ENCODE measurements at places on chromosomes 12 and 14.

- DNase-seq: no peak
These were observed 41.9 kb downstream of the DIP2B start for GRCh38 chr12:50546441-50547318.

DNA sequence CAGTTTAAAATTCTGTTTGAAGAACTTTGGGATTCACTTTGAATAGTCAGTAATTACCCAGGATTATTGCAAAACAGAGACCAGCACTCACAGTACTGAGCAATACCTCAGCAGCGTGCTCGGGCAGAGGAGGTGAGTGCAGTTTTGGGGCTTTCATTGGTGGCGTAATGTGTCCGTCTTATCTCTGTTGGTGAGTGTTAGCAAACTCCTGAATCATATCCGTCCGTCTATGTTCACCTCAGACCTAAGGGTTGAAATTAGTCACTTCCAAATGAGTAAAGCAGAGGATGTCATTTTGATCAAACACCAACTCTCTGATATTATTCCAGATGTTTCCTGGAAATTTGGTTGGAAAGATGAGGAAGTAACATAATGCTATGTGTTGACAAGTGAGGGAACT, 82.8 kb downstream of the BORCS5 start:
- no peak for DNase-seq

GRCh38 chr14:20035449-20035848, 389 bp downstream of the OR4K13 start:
- DNase-seq: no peak

DNA sequence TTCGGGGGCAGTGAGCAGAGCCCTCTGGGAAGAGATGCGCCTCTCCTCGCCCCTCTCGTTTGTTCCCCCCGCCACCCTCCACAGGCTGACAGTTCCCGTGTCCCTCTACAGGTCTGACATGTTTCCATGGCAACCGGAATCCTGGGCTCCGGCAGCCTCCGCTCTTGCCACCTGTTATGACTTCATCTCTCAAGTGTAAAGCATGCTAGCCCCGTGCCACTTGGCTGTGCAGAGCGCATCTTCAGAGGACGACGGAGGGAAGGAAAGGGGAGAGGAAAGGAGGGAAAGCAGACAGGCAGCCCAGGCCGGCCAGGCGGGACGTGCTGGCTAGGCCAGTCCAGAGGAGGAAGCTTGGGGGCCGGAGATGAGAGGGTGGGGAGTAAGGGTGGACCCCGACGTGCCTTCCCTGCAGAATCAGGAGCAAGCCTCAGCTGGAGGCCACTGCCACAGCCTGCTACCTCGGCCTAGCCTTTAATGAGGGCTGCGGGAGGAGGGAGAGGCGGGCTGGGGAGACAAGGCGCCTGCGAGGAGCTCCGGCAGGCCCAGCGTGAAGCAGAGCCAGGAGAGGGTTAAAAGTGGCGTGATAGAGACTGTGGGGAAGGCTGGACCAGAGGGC, 214.3 kb downstream of the DPF3 start:
- DNase-seq: no peak

DNA sequence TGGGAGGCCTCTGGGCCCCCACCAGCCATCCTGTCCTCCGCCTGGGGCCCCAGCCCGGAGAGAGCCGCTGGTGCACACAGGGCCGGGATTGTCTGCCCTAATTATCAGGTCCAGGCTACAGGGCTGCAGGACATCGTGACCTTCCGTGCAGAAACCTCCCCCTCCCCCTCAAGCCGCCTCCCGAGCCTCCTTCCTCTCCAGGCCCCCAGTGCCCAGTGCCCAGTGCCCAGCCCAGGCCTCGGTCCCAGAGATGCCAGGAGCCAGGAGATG, 729 bp upstream of the GAPDH start:
- DNase-seq: no peak

DNA sequence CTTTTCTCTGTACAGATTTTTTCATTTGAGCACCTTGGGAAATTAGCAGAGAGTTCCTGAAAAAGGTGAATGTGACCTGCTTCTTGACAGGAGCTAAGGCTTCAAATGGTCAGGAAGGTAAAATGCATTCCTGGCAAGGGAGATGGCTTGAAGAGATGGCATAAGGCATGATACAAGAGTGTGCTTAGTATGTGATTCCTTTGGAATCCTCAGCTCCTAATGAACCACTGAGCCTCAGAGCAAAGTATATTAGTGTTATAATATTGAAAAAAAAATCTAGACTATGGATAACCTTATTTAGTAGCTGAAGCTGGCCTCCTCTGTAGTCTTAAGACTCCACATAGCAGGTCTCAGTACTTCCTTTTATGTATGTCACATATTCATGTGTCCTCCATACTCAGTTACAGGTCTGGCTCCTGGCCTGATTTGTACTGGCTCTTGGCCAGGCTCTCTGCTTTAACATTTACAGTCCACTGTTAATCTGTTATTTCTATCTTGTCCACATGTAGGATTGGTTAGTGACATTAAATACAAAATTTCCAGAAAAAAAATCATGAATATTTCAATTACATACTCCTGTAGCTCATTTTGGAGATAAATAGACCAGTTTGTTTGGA, 17.9 kb downstream of the TOGARAM1 start:
- DNase-seq: no peak

- DNase-seq: no peak
These were observed 6.6 kb downstream of the P2RX7 start for GRCh38 chr12:121139286-121139685.

DNA sequence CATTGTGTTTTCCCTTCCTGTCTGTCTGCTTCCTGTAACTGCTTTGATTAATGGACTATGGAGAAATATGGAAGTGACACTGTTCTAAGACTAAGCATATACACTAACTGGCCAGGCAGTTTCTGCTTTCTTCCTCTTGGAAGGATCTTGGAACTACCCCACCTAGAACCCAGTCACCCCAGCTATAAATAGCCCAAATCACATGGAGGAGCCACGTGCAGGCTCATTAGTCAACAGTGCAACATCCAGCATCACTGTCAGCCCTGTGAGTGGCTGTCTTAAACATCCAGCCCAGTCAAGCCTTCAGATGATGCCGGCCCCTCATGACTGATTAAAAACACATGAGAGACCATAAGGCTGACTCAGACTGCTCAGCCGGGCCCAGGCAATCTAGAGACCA, 39.2 kb downstream of the BCAT1 start:
- DNase-seq: peak; percentile 57

DNA sequence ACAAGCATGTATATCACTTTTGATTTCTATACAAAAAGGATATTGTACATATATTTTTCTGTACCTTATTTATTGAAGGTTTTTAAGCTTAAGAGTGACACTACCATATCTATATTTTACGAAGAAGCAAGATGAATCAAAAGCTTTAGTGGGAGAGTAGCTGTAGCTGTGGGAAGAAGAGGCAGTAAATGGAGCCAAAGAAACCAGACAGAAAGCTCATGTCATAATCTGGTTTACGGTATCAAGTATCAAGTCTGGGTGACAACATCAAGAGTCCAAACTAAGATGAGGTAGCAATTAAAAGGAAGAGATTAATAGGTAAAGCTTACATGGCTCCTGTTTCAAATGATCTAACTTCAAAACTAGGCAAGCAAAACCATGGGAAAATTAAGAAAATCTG, 54.8 kb downstream of the CEP83 start:
- DNase-seq: no peak

GRCh38 chr12:100953677-100954076, 159.1 kb downstream of the ANO4 start:
- no peak for DNase-seq

GRCh38 chr14:31941487-31941886, 135.6 kb upstream of the ARHGAP5 start:
- no peak for DNase-seq

GRCh38 chr14:26873362-26873960, 275.6 kb upstream of the NOVA1 start:
- DNase-seq: no peak

DNA sequence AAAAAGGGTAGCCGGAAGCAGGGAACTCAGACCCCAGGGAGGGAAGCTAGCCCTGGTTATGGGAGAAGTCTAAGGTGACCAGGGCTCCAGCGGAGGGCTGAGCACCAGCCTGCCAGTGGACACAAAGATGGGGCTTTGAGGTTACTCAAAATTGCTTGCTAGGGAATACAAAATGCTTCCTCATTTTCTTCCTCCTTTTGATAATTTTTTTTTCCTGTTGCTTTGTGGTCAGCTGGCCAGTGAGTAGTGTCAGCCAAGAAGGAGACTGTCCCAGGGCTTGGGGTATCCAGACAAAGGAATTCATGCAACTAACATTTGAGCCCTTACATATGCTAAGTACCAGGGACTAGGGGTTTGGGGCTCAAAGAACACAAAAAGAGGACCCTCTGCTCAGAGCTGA, 206.2 kb downstream of the PPM1H start:
- DNase-seq: no peak

- DNase-seq: no peak
These were observed 2.4 kb downstream of the EMP1 start for GRCh38 chr12:13198876-13199275.

GRCh38 chr14:71780822-71781221, 151.4 kb upstream of the RGS6 start:
- DNase-seq: no peak

- DNase-seq: no peak
These were observed 18.0 kb downstream of the GALNT9 start for GRCh38 chr12:132311201-132311915.

GRCh38 chr14:45364565-45365156, 111.7 kb upstream of the MIS18BP1 start:
- DNase-seq: no peak

DNA sequence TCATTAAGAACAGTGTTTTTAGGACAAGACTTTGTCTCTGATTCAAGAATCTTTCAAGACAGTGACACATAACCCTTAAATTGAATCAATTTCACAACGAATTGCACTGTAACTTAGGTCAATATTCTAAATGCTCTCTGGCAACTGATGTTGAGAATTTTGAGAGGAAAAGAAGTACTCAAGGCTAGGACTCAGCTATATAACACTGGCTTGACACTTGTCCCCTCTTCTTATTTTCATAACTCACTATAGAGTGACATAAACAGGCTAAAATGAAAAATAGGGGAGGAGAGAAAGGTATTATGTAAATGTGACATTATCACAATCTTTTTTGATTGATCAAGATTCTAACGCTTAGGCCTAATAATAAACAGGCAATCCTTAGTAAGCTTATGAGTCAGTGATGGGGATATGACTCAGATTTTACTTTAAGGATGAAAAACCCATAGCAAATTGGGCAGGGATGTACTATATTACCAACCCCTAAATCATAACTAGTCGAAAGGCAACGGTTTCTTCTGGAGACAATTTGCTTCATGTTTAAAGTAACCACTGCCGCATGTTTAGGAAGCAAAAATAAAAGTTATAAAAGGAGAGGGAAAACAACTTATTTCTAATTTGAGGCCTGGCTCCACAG, 10.9 kb downstream of the BTG1 start:
- no peak for DNase-seq

- no peak for DNase-seq
These were observed 26.6 kb upstream of the KLRB1 start for GRCh38 chr12:9634177-9634803.

DNA sequence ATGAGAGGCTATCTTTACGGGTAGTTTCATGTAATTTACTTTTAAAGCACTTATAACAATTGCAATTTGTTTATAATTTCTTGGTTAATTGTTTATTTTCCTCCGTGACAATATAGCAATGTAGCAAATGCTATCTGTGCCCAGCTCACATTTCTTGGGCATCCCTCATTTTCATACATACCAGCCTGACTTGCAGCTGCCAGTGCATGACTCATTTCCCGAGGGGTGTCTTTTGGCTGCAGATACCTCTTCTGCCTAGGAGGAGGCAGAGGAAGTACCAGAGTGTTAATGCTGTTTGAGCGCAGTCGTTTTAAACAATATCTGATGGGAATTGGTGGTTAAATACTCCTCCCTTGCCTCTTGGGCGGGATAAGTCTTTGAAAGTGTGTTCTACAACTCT, 104.2 kb upstream of the ABCD2 start:
- no peak for DNase-seq

DNA sequence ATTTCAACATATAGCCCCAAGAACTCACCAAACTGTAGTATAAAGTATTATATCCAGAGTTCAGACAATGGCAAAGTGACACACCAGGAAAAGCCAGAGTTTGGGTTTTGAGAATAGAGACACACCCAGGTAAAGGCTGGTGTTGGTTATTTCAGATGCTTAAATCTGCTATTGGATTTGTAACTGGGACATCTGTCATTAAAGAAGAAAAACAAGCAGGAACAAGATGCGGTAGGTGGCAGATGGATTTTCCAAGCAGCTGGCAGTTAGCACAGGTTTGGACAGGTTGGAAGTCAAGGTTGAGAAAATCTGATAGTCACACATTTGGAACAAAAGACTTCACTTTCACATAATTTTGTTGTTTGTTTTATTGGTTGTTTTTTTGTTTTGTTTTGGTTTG, 14.4 kb upstream of the CDK17 start:
- DNase-seq: no peak

- no peak for DNase-seq
These were observed 137.5 kb upstream of the CCND2 start for GRCh38 chr12:4135919-4136605.

DNA sequence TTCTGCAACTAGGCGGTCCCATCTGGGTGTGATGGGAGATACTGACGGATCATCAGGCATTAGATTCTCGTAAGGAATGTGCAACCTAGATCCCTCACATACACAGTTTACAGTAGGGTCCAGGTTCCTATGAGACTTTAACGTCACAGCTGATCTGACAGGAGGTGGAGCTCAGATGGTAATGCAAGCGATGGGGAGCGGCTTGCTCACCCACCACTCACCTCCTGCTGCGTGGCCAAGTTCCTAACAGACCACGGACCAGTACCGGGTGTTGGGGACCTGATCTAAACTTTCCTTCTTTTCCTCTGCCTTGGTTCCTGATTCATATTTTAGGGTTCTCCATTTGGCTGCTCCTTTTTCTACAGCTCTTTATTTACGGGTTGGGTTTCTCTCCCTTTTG, 479.8 kb downstream of the BCAT1 start:
- DNase-seq: no peak

- no peak for DNase-seq
These were observed 59.2 kb downstream of the ACADS start for GRCh38 chr12:120784804-120785203.

- no peak for DNase-seq
These were observed 165.1 kb upstream of the AMIGO2 start for GRCh38 chr12:47244835-47245234.

- no peak for DNase-seq
These were observed 14.1 kb downstream of the TEDC1 start for GRCh38 chr14:105505101-105505500.

Data from BJ (cell line).